ENCODE measurements at places on chromosomes 16 and 17.
A peak's percentile ranks its signal among the peaks of the same experiment; 100 is the strongest.

DNA sequence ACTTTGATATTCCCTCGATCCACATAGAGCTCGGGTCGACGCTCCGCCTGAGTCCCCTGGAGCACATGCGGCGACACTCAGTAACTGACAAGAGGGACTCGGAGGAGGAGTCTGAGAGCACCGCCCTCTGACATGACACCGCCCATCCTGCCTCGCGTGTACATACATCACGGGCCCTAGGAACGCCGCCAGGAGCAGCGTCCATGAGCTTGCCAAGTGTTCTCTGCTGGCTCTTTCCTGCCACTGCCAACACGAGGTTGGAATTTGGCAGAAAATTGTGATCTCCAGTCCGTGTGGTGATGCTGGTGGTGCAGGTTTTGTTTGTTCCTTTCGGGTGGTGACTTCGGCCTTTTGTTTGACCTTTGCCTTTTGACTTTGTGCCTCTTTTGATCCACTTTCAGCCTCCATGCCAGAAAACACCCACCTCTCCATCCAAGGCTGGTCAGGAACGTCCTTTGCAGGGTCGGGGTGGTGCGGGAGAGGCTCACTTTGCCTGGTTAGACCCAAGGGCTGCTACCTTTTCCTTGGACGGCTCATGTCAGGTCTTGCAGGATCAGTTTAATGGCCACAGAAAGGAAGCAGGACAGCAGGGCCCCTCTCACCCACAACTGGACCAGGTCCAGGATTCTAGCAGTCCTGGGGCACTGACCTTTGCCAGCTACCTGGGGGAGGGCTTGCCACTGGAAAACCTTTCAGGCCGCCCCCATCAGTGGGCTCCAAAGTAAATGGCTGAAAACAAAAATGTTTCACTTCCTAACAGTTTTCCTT is 27.6 kb downstream of the ELAC2 start:
- H3K4me1 ChIP-seq, result no peaks in the 10 kb centered on the region
- no peaks in the 10 kb centered on the region for H3K36me3 ChIP-seq
- H3K4me3 ChIP-seq, result no peak overlapping the region

GRCh38 chr17:76734080-76734840 is 2.9 kb downstream of the SRSF2 start:
- no peak for DNase-seq
- no peaks in the 10 kb centered on the region for H3K27me3 ChIP-seq
- no peaks in the 10 kb centered on the region for H3K36me3 ChIP-seq
- no peak overlapping the region for H3K27ac ChIP-seq

GRCh38 chr16:65932350-65933072 is 434.0 kb upstream of the CDH5 start:
- no peak overlapping the region for H3K27ac ChIP-seq
- no peaks in the 10 kb centered on the region for H3K27me3 ChIP-seq
- H3K36me3 ChIP-seq, result no peaks in the 10 kb centered on the region

GRCh38 chr17:57569853-57570252 is 175.2 kb downstream of the CCDC182 start:
- H3K4me3 ChIP-seq, result no peak overlapping the region
- no peaks in the 10 kb centered on the region for H3K4me1 ChIP-seq
- H3K27ac ChIP-seq, result no peak overlapping the region
- no peak for DNase-seq

- H3K27me3 ChIP-seq, result no peaks in the 10 kb centered on the region
- H3K4me3 ChIP-seq, result no peak overlapping the region
- DNase-seq, result no peak
Measured at GRCh38 chr17:38434178-38434665, 6.0 kb downstream of the ARHGAP23 start.

GRCh38 chr16:20931066-20931600 is 30.6 kb downstream of the LYRM1 start:
- peaks cover 5% of the 10 kb centered on the region for H3K4me1 ChIP-seq
- H3K36me3 ChIP-seq, result no peaks in the 10 kb centered on the region
- H3K27me3 ChIP-seq, result no peaks in the 10 kb centered on the region
- peak overlapping the region; percentile 78 for H3K27ac ChIP-seq
- no peak overlapping the region for H3K4me3 ChIP-seq

DNA sequence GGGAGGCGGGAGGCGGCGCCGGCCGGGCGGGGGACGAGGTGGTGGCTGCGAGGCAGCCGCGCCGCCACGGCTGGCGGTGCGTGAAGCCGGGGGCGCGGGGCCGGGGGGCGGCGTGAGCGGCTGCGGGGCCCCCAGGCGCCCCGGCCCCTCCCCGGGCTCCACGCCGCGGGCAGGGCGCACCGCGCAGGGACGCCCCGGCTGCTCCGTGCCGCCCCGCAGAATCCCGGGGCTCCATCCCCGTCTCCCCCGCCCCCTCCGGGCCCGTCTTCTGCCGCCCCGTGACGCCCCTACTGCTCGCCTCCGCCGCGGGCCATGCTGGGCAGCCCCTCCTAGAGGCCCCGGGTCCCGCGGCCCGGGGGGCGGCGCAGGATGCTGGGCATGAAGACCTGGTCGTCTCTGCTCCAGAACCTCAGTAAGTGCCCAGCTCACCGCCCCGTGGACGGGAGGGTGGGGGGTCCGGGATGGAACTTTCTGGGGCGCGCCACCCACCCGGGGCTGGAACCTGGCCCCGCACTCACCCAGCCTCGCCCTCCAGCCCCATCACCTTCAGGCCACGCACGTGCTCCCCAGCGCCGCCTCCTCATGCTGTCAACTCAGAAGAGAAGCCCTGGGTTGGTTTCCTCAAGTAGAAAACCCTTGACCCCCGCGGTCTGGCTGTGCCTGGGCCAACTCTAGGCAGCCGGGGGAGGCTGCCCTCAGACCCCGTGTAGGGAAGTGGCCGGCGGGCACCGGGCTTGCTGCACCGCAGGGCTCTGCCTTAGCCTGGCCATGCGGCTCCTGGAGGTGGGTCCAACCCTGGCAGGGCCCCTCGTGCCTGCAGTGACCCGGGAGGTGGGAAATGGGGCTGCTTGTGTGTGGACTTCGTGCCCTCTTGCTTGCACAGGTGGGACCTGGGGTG is 150.2 kb upstream of the GSE1 start:
- peaks cover 49% of the 10 kb centered on the region for H3K4me1 ChIP-seq
- no peak for DNase-seq
- H3K36me3 ChIP-seq, result no peaks in the 10 kb centered on the region
- peak overlapping the region; percentile 39 for H3K4me3 ChIP-seq

GRCh38 chr16:68446681-68447652 is 1.3 kb downstream of the SMPD3 start:
- H3K4me1 ChIP-seq, result no peaks in the 10 kb centered on the region
- H3K4me3 ChIP-seq, result no peak overlapping the region
- H3K27me3 ChIP-seq, result peaks cover under 1% of the 10 kb centered on the region
- no peaks in the 10 kb centered on the region for H3K36me3 ChIP-seq
- DNase-seq, result no peak
- no peak overlapping the region for H3K27ac ChIP-seq

- no peaks in the 10 kb centered on the region for H3K4me1 ChIP-seq
- no peak for DNase-seq
- no peaks in the 10 kb centered on the region for H3K27me3 ChIP-seq
- H3K4me3 ChIP-seq, result no peak overlapping the region
- no peak overlapping the region for H3K27ac ChIP-seq
Measured at GRCh38 chr17:37648555-37648954, 5.3 kb upstream of the DDX52 start.

GRCh38 chr17:49645654-49646053 is 32.2 kb downstream of the SPOP start:
- DNase-seq, result no peak
- peak overlapping the region; percentile 85 for H3K27ac ChIP-seq
- H3K4me3 ChIP-seq, result no peak overlapping the region
- no peaks in the 10 kb centered on the region for H3K4me1 ChIP-seq
- no peaks in the 10 kb centered on the region for H3K27me3 ChIP-seq

DNA sequence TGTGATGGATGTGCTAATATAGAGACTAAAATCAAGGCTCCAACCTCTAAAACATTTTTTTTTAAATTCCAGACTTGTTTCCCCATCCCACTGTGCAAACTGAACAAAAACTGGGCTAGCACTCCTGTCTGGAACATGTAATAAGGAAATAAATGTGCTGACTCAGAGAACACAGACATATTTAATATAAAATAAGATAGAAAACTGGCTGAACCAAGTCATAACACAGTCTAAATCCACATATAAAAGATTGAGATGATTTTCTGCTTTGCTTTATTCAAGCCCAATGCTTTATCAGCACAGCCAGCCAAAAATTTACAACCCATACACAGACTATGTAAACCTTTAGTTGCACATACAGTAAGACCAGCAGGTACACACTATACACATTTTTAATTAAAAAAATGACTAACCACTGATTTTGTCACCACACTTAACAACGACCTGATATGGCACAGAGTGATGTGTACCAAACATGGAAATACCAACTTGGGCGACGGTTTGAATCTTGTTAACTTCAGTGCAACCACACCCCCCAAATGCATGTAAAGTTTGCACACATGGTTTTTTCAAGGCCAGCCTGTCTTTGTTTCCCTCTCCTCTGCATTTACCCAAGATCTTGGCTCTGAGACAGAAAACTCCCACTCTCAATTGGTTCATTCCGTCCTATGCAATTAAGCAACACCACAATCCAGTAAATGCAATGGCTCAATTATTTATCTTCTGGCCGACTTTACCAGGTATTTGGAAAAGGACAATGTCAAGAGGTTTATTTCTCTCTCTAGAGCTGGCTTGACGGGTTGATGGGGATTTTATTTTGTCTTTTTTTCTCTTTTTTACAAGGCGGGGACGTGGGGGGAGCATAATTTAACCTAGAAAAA is 1.2 kb downstream of the STAT3 start:
- no peaks in the 10 kb centered on the region for H3K4me1 ChIP-seq
- H3K27me3 ChIP-seq, result no peaks in the 10 kb centered on the region
- DNase-seq, result peak; percentile 14
- peak overlapping the region; percentile 100 for H3K4me3 ChIP-seq
- peak overlapping the region; percentile 99 for H3K27ac ChIP-seq
- H3K36me3 ChIP-seq, result no peaks in the 10 kb centered on the region

GRCh38 chr17:71790791-71791190 is 330.0 kb upstream of the SOX9 start:
- no peak for DNase-seq
- no peak overlapping the region for H3K4me3 ChIP-seq
- H3K4me1 ChIP-seq, result no peaks in the 10 kb centered on the region
- no peaks in the 10 kb centered on the region for H3K27me3 ChIP-seq
- H3K36me3 ChIP-seq, result no peaks in the 10 kb centered on the region
- no peak overlapping the region for H3K27ac ChIP-seq

- no peaks in the 10 kb centered on the region for H3K4me1 ChIP-seq
- no peaks in the 10 kb centered on the region for H3K36me3 ChIP-seq
- no peak for DNase-seq
- no peak overlapping the region for H3K4me3 ChIP-seq
- H3K27me3 ChIP-seq, result no peaks in the 10 kb centered on the region
Measured at GRCh38 chr16:54076006-54076504, 210.5 kb downstream of the IRX3 start.

- DNase-seq, result peak; percentile 28
- no peaks in the 10 kb centered on the region for H3K4me1 ChIP-seq
- no peaks in the 10 kb centered on the region for H3K27me3 ChIP-seq
- no peaks in the 10 kb centered on the region for H3K36me3 ChIP-seq
Measured at GRCh38 chr17:40980596-40980995, 3.5 kb downstream of the KRT40 start.

GRCh38 chr17:31425282-31426040 is 34.0 kb downstream of the RAB11FIP4 start:
- H3K36me3 ChIP-seq, result no peaks in the 10 kb centered on the region
- DNase-seq, result no peak
- H3K4me1 ChIP-seq, result peaks cover 5% of the 10 kb centered on the region
- no peak overlapping the region for H3K4me3 ChIP-seq
- no peak overlapping the region for H3K27ac ChIP-seq
- H3K27me3 ChIP-seq, result no peaks in the 10 kb centered on the region

DNA sequence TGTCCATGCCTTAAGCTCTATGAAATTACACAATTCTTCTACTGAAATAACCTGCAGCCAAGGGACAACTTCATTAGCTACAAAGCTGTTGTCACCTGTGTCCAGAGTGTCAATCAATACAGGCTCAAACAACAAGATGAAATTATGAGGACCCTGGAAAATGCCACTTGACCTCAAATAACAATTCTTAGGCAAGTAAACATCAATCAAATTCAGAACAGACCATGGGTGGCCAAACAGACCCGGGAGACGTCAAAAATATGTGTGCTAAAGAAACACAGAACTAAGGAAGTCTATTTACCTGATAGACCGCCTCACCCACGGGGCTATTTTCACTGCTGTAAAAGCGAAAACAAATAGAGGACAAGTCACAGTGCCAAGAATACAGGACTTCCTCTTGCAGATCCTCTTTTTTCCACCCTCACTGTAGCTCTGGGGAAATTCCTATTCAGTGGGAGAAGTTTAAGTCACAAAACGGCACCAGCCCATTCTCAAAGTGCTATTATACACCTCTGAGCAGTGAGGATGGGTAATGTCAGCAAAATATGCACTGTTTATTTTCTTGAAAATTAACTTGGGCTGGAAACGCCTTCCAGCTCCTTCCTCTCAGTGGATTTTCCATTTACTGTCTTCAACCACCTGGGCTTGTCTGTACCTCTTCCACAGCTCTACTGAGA is 2.7 kb downstream of the LITAF start:
- no peaks in the 10 kb centered on the region for H3K4me1 ChIP-seq
- DNase-seq, result no peak
- no peaks in the 10 kb centered on the region for H3K27me3 ChIP-seq
- peak overlapping the region; percentile 5 for H3K4me3 ChIP-seq

GRCh38 chr17:38720941-38721340 is 9.2 kb upstream of the CISD3 start:
- H3K36me3 ChIP-seq, result no peaks in the 10 kb centered on the region
- H3K27me3 ChIP-seq, result no peaks in the 10 kb centered on the region
- DNase-seq, result no peak
- no peak overlapping the region for H3K27ac ChIP-seq

DNA sequence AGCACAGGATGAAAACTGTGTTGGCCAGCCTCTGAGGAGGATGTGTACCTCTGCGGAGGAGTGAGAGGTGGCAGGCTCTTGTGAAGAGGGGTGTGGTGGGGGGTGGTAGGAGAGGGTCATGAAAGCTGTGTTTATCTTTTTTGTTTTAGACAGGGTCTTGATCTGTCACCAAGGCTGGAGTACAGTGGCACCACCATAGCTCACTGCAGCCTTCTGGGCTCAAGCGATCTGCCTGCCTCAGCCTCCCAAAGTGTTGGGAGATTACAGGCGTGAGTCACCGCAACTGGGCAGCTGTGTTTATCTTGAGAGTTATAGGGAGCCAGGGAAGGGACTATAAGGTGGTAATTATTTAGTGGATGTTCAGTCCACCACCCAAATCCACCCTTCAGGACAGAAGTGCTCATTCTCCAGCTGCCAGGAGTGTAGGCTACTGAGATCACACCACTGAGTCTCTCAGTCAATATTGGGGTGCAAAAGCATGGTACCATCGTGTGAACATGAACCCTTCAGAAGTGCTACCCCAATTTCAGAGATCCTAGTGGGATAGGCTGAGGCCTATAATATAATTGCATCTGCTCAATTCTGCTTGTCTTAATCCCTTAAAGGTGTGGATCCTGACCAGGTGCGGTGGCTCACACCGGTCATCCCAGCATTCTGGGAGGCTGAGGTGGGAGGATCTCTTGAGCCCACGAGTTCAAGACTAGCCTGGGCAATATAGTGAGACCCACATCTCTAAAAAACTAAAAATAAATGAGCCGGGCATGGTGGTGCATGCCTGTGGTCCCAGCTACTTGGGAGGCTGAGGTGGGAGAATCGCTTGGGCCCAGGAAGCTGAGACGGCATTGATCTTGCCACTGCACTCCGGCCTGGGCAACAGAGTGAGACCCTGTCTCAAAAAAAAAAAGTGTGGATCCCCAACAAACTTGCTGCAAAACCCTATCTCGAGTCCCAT is 788 bp upstream of the EXOC3L1 start:
- H3K27me3 ChIP-seq, result no peaks in the 10 kb centered on the region
- H3K36me3 ChIP-seq, result no peaks in the 10 kb centered on the region
- peaks cover 11% of the 10 kb centered on the region for H3K4me1 ChIP-seq
- H3K4me3 ChIP-seq, result no peak overlapping the region
- no peak overlapping the region for H3K27ac ChIP-seq
- no peak for DNase-seq

All from uterus (tissue), 4 donors.